ENCODE measurements at places on chromosomes 2 and 18.

DNA sequence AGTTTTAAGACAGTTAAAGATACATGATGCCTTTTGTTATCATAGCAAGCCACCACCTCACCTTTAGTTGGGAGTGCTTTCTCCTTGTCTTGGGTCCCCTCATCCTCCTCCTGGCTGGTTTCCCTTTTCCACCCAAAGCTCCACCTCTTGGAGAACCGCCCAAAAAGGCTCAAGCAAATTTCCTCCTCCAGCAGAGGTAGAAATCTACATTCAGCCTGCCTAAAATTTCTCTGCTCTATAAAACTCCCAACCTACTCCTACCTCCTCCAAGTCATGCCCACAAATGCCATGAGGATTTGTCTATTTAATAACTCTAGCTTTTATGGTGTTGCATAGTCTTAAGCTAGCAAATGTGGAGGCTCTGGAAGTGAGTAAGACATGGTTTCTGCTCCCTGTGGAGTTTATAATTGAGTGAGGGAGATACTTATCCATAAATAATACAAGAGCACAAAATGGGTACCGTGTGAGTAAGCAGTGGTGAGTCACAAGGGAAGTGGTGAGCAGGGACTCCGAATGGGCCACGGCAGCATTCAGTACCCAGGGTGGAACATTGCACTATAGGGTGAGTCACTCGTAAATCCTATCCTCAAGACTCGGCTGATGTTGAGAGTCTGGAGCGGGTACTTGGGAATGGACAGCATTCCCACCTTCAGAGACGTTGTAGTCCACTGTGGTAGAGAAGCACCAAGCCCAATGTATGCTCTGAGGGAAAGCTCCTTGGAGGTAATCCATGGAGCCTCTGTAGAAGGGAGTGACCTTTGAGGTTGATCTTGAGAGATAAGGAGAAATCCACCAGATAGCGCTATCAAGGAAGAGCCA is 146.3 kb downstream of the RTN4 start:
- peak; percentile 33 for DNase-seq

DNA sequence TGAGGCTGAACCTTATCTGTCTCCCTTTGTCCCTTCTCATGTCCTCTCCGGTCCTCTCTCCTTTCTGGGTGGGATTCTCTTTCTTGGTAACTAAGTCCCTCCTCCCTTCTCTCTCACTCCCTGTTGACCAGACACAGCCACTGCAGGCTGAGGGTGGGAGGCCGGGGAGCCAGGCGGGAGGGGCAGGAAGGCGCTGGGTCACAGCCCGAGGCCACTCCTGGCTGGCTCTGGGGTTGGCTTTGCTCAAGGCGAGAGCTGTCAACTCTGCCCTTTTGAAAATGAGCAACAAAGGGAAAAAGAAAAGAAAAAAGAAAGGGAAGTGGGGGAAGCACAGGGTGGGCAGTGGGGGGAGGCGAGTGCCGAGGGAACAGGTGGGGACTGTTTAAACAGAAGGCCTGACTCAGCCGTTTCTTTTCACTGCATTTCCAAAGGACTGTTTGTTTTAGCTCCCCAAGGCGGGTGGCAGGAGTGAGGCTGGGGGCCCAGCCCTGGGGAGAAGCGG is 70.5 kb upstream of the IGFBP5 start:
- no peak for DNase-seq

GRCh38 chr18:50287028-50287440 is 458 bp downstream of the CXXC1 start:
- no peak for DNase-seq

DNA sequence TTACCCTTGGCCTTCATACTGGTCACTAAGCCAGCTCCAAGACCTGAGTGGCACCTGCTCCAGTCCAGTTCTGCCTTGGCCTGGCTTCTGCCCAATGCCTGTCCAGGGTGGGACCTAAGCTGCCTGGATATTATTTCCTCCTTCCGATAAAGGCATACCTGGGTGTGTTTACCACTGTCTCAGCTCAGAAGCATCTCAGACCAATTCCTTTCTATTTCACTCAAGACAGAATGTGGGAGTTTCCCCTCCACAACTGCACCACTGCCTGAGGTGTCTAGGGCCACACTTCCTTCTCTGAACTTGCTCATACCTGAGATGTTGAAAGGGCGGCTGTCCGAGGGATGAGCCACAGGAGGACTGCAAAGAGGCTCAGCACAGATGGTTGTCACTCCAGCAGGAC is 18.4 kb upstream of the CAB39 start:
- DNase-seq: no peak

GRCh38 chr2:195722075-195722474 is 65.0 kb downstream of the SLC39A10 start:
- DNase-seq: no peak

GRCh38 chr18:43970656-43971055 is 693.4 kb upstream of the SYT4 start:
- DNase-seq: no peak

DNA sequence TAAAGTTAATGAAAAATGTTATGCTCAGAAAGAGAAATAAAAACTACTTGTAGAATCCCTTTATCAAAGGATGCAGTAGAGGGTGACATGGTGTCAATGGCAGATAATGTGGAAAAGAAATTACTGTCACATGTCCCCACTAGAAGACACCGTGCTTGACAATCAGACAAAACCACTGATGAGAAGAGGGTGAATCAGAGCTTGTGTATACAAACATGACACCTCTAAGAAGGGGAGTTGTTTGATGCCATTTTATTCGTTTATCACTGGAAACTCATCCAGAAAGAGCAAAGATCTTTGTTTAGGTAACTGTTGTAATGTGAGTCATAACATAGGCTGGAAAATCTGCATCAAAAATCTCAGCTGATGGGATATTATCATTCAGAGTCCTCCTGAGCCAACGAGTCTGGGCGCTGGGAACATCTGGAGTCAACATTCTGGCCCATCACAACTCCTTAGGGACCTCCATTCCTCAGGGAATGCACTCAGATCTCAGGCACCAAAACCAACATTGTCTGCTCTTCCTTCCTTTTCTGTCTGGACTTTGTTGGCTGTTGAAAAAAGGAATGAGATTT is 49.5 kb upstream of the RAB12 start:
- no peak for DNase-seq

- no peak for DNase-seq
Observed at GRCh38 chr2:10397878-10398277, 50.2 kb downstream of the ODC1 start.

DNA sequence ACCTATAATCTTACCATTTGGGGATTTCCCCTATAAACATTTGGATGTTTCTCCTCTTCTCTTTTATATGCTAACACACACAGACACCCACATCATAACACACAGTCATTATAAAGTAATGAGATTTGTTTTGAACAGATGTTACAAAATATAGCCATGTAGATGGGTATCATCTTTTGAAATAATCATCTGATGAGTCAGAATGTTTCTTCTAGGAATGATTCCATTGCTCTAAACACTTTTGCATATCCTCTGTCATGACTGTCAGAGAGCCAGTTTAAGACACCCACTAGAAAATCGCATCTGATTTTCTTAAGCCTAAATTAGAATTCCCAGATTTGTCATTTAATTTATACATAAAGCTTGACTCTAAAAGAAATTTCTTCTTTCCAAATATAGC is 442.6 kb downstream of the CMPK2 start:
- no peak for DNase-seq

All from activated T-helper 1 cell treated with anti-CD3 and anti-CD28 coated beads, Interleukin-2, amount 50 U/mL, for 16 hours (primary cell).